ENCODE measurements at places on chromosomes 7 and 10.

DNA sequence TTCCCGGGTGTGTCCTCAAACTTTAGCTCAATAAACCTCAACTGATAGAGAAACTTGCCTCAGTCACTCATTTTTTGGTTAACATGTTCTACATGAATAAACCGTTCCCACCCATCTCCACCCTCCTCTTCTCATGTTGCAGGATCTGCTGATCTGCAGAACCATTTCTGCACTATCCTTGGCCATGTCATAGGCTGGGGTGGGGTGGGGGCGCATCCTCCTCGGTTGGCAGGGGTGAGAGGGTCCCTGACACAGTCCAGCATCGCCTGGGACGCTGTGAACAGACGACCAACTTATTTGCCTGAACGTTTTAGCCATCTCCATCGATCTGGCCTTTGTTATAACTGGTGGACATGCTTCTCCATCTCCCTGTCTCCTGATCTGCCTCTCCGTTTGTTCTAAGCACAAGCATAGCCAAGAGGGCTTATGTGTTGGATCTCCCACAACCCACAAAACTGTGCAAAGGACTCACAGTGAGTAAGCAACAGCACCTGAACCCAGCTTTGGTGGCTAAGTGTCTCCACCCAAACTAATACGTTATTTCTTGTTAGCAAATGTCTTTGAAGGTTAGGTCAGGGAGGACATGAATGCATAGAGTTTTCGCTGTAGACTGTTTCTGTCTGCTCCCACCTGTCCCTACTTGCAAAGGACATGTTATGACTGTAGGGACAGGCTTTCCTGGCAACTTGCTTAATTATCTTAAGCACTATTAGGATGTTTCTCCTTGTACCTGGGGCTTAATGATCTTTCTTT lies 51.7 kb downstream of the PRKCQ start:
- no peak for DNase-seq

- DNase-seq = no peak
These were observed 49.5 kb downstream of the PIK3AP1 start for GRCh38 chr10:96670786-96671185.

DNA sequence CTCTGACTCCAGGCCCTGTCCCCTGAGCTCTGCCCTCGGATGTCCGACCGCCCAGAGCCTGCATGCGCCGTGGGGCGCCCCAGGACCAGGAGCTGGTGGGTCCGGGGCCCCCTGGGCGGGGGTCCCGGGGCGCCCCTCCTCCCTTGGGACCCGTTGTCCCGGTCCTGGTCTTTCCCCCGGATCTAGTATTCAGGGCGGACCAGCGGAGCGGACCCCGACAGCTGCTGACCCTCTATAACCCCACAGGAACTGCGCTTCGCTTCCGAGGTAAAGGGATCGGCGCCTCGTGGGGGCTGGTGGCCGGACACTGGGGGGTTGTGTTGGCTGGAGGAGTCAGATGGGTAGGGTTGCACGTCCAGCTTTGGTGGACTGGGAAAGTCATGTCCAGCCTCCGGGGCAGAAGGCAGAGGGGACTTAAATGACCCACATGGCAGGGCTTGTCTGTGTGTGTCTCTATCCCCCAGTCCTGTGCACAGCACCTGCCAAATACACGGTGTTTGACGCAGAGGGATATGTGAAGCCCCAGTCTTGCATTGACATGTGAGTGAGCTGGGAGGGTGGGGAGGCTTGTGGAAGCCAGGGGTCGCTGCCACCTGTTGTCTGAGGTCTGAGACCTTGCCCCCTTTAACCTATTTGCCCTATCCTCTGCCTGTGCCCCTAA lies 520 bp downstream of the MOSPD3 start:
- no peak for DNase-seq

GRCh38 chr7:55534916-55535590 lies 37.2 kb downstream of the VOPP1 start:
- no peak for DNase-seq

DNA sequence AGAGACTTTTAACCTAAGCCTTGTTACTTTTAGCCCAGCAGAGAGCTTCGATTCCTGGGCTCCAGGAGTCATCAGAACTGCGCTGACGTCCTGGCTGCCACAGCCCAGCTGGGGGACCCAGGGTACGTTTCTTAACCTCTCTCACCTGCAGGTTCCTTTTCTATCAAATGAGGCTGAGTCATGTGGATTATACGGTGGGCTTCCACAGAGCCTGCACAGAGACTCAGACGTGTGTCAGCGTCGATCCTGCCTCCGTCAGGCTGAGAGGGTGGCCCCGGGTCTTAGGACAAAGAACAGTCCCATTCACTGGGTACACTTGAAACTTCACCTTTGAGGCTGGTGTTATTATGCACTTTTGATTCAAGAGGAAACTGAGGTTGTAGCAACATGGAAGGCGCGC lies 100.7 kb upstream of the FGFR2 start:
- no peak for DNase-seq

- DNase-seq = no peak
These were observed 499.7 kb upstream of the MKI67 start for GRCh38 chr10:128625926-128626325.

DNA sequence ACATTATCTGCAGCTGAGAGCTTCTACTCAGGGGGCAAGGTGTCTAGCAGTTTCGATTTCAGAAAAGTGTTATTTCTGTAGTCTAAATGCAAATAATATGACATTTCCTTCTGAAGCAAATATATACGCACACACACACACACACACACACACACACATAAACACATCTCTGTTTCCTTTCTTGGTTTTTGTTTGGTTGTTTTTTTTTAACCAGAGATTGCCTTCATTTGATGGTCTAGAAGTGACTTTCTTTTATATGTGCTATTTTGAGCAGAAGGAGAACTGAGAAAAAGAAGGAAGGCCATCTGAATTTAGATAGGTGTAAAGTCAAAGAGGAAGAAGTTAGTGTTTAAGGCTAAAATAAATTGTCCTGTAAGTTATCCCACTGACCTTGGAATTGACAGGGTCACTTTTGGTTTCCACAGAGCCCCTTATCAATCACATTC lies 142.2 kb downstream of the TRIL start:
- no peak for DNase-seq

DNA sequence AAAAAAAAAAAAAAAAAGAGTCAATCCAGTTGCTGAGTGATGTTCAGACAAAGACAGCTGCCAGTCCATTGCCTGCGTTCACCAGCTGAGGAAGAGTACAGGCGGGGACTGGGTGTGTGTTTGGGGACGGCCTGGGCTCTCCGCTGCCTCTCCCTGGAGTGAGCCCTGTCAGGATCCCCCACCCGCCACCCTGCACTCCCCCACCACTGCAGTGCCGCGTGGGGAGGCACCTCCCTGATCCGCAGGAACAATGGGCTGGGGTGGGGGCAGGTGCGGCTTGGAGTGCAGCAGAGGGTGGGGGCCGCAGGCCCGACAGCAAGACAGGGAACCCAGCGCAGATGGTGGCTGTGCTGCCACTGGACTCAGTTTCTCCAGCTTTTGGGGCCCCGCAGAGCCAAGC lies 1.4 kb downstream of the HSPA12A start:
- DNase-seq = no peak

DNA sequence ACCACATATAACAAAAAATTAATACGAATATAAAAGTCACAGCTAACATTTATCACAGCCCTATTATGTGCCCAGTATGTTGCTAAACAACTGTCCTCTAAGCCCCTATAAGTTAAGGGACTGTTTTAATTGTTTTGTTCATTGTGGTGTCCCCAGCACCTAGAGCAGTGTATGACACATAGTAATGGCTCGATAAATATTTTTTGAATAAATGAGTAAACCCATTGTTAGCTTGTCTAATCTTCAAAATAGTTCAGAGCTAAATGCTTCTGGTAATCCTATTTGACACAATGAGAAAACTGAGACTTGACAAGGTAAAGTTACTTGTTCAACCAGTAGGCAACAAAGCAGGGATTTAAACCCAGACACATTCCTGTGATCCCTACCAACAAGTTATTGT lies 78.4 kb upstream of the NEUROD6 start:
- no peak for DNase-seq

DNA sequence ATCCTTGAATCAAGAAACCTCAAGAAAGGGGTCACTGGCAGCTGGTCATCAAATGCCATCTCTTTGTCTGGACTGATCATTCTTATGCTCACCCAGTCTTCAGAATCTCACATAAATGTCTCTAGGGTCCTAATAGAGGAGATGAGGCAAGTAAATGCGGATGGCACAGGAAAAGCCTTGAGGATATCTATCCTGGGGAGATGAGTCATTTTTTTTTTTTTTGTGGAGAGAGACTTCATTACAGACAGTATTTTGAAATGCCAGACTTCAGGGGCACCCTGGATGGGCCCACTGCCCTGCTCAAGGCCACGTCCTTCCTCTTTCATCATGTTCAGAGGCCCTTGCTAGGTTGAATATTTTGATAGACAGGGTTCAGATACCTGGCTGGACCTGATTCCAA lies 19.5 kb upstream of the PLPP4 start:
- no peak for DNase-seq

GRCh38 chr10:11504566-11505285 lies 106.7 kb downstream of the USP6NL start:
- DNase-seq = no peak

DNA sequence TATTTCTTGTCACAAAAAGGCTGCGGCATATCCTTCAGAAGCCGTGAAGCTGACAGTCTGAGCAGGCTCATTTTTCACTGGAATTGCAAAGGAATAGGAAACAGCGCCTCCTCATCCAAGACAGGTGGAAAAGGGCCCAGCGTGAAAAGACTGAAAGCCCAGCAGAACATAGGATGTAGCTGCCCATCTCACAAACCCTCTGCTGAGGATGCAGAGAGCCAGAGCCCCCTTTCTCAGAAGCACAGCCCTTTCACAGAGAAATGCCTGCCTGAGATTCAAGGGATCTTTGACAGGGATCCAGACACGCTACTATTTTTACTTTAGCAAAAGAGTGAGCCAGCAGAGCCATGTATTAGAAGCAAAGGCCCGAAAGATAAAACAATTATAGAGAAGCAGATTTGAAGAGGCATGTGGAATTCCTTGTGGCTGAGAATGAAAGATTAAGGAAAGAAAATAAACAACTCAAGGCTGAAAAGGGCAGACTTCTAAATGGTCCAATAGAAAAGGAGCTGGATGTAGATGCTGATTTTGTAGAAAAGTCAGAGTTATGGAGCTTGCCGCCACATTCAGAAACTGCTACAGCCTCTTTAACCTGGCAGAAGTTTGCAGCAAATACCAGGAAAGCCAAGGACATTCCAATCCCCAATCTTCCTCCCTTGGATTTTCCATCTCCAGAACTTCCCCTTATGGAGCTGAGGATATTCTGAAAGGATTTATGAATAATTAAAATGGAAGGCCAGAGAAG lies 36.9 kb downstream of the GDI2 start:
- peak; percentile 24 for DNase-seq

- no peak for DNase-seq
These were observed 28.8 kb upstream of the DOCK1 start for GRCh38 chr10:126876456-126876855.

DNA sequence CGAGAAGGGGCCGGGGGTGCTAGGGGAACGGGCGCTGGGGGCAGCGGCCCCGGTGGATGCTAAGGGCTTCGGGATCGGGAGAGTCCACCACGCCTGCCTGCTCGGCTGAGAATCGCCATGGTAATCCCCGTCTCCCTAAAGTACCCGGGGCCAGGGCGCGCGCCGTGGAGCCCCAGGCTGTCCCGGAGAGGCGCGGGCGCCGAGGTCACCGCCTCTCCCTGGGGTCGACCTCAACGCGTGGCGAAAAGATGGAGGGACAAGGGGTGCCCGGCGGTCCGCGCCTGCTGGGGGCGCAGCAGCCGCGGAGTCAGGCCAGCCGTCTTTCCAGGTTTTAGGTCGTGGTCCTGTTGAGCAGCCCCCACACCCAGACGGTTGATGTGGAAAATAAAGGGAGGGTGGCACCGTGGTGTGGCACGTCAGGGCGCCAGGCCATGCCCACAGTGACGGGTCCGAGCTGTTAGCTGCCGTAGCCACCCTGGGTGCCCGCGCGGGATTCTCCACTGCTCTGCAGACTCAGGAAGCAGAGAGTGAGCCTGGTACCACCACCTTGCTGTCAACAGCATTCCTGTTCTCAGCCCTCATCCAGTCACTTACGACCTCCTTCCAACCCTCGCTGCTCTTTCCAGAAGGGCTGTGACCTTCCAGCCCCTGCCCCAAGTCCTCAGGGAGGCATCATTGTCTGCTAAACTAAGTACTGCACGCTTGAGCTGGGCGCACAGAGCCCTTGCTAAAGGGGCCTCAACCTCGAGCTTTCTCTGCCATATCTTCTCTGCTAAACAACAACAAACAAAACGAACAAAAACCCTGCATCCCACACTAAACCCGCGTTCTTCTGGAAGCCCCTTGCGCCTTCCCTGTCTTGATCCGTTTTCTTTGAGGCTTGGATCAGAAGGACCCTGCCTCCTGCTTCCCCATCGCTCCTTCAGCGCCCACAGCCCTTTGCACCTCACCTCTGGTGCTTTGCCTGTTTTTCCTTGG lies 666 bp downstream of the SMKR1 start:
- DNase-seq = no peak

GRCh38 chr10:28254290-28254985 lies 48.4 kb downstream of the MPP7 start:
- DNase-seq = peak; percentile 23

GRCh38 chr10:82251222-82251906 lies 376.4 kb downstream of the NRG3 start:
- no peak for DNase-seq

DNA sequence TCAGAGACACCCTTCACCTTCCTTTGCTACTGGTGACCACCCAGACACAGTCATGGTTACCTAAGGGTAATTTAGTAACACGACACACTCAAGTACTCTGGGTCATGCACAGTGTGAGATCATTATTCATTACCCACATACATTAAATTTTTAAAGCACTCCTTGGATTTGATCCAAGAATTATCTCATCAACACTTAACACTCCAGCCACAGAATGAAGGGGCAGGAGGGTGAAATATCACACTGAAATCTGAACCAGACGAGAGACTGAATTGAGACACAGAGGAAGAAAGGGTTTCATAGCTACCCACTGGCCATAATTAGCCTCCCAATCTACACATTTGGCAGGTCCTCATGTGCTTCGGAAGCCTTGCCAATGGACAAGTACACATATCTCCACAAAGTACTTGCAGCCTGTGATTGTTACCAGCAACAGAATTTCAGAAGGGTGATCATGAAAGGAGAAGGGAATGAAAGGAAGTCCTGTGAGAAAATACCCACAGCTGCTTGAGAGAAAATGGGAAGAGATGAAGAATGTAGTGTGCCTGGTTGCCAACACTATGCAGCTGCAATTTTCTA lies 189.3 kb downstream of the POLR1F start:
- DNase-seq = peak; percentile 90

GRCh38 chr7:148835854-148836253 lies 48.2 kb downstream of the EZH2 start:
- DNase-seq = no peak

- peak; percentile 35 for DNase-seq
These were observed 209.2 kb downstream of the SNX10 start for GRCh38 chr7:26500749-26501352.

All from choroid plexus epithelial cell (primary cell).